Esophagus squamous epithelium (tissue), 5 donors: ENCODE measurements at places on chromosomes 1 and 21.

DNA sequence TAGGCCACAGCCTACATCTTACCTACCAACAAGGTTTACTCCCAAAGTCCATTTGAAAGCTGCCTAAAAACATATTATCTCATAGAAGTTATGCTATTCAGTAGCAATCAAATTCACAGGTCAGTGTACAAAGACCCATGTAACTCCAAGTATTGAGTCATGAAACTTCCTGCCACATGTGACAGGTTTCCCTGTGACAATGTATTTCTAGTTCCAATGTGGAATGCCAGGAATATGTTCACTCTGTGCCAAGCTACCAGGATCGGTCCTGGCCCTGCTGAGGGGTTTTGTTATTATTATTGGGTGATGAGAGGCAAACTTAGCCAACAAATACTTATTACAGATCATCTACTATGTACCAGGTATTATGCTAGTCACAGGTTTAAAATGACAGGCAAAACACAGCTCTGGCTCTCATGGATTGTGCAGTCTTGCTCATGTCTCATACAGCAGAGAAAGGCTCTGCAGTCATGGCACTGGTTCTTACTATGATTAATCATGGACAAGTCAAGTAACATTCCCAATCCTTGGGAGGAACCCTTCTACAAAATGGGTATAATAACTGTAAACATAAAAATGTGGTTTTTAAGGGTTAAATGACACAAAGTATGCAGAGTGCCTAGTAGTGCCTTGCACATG lies 22.5 kb downstream of the DPH5 start:
- no peak for DNase-seq

DNA sequence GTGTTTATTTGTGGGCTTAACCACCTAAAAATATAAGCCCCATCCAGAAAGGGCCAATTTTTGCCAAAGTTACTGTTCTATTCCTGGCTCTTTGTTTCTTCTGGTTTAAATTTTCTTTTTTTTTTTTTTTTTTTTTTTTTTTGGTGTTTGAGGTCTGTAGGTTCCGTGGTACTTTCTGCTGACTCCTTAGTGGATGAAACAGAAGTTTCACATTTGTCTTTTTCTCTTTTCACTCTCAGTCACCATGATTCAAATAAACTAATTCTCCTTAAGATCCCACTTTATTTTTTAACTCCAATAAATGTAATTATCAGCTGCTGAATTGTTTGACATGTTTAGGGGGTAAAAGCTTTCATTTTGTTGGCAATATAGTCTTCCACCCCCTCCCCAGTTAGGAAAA lies 322.3 kb downstream of the CHRM3 start:
- no peak for DNase-seq

DNA sequence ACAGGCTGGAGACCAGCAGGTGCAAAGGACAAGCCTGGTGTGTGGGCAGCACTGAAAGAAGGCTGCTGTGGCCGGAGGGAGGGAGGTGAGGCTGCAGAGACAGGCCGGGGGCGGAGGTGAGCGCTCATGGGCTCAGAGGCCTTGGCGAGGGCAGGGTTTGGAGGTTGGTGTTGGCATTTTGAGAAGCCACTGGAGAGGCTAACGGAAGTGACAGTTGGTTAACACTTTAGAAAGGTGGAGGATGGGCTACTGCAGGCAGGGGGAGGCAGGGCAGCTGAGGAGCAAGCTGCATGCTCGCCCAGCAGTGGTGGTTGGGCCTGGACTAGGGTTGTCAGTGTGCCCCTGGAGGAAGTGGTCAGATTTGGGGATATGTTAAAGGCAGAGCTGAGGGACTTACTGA lies 37.5 kb downstream of the QSOX1 start:
- no peak for DNase-seq

DNA sequence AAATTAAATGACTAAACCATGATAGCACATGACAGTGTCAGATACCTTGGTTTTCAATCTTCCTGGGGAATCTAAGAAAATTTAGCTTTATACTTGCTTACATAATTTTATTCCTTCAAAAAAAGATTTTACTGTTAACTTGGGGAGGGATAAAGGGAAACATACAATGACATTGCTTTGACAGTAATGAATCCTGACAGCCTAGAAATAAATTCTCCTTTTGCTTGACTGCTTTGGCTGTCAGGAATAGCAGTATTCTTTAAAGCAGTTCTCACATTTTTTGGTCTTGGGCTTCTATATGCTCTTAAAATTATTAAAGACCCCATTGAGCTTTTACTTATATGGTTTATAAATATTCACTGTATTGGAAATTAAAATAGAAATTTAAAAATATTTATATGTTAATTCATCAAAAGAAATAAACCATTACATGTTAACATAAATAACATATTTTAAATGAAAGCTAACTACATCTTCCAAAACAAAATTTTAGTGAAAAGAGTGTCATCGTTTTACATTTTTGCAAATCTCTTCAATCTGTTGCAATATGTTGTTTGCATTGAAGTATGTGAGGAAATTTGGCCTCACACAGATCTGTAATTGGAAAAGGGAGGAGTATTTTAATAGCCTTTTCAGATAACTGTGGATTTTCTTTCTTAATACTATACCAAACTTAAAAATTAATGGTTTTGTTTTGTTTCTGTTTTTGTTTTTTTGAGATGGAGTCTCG lies 16.1 kb downstream of the EPHX4 start:
- DNase-seq, result no peak

DNA sequence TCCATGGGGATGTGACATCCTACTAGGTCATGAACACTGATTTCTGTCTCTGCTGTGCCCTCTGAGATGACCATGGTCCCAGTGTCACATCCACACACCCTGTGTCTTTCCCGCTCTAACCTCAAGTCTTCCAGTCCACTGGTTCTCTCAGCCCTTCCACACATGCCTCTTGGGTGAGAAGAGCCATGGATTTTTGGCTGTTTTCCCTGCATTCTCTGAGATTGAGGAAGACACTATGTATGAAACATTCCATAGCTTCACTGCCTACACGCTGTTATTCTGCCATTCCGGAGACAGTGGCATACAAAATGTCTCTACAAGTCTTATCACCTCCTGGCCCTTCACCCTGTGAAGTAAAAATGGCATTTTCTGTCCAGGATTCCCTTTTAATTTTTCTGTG lies 247.3 kb downstream of the BACH1 start:
- no peak for DNase-seq

DNA sequence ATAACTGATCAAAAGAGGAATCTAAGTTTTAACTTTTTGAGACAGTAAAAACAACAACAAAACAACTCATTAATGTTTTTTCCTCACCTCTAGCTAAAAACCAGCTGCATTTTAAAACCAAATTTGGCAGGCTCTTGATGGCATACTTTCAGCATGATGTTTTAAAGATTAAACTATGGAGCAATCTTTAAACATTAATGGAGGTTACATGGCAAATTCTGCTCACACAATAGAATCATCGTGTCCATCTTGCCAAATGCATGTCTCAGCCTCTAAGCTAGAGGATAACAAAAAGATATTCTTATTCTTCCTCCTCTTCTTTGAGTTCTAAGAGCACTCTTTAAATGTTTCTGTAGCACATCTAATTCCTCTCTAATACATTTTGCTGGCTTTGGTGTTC lies 579.8 kb upstream of the PKN2 start:
- no peak for DNase-seq

- DNase-seq, result no peak
These were observed 108.0 kb downstream of the HMGB4 start for GRCh38 chr1:33971913-33972312.

GRCh38 chr1:228735871-228736586 lies 750 bp downstream of the RHOU start:
- DNase-seq, result no peak

DNA sequence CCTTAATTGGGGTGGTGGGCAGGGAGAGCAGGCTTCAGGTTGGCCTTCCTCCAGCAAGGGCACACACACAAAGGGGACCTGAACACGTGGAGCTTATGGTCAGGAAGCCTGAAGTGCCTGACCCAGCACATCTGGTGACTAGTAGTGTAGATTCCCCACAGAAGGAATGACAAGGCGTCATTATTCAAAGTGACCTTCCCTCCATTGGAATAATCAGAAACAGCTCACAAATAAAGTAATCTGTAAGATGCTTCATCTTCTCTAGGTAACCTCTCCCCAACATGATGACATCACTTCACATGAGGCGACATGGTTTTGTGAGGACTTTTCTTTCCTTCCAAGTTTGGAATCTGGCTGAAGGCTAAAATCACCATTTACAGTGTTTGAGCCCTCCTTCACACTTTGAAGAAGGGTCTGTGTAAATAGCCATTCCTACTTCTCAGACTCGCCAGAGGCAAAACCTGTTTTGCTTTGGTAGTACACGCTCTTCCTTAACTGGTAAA lies 32.8 kb upstream of the ERG start:
- no peak for DNase-seq

- DNase-seq, result no peak
These were observed 3.2 kb downstream of the EDARADD start for GRCh38 chr1:236397173-236397759.

DNA sequence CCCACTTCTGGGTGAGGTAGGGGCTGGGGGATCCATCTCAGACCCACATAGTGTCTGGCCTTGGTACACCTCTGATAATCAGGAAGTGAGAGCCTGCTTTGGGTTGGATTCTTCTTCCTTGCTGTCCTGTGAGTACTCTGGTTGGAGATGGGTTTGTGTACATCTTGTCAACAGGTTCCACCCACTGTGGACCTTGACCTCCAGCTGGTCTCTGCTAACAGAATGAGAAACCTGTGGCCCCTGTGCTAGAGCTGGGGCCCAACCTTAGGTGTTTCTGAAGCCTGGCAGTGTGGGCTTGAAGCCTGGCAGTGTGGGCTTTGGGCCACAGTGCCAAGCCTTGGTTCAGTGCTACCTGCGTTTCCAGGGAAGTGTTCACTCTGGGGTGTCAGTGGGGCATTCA lies 2.6 kb downstream of the ZBTB48 start:
- DNase-seq, result no peak

DNA sequence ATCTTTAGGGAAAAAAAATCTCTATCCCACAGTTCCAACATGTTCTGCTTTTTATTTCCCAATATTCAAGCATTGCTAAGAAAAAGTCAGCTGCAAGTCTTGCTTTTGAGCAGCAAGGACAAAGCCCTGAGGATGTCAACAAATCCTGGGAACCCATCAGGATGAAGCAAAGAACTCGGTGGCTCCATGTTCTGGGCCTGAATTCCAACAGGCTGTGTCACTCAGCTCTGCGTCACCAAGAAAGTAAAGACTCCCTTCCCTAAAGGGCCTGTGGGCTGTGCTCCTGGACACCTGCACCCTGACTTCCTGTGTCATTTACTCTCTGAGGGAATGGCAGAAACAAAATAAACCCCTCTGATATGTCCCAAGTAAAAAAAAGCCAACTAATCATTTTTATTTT lies 95.5 kb downstream of the TIAM1 start:
- no peak for DNase-seq

GRCh38 chr1:227907439-227908015 lies 40.2 kb downstream of the WNT9A start:
- DNase-seq, result no peak

- no peak for DNase-seq
These were observed 1.5 kb downstream of the VAMP4 start for GRCh38 chr1:171740356-171740863.

- no peak for DNase-seq
These were observed 18.8 kb upstream of the ARHGEF10L start for GRCh38 chr1:17520473-17521319.

DNA sequence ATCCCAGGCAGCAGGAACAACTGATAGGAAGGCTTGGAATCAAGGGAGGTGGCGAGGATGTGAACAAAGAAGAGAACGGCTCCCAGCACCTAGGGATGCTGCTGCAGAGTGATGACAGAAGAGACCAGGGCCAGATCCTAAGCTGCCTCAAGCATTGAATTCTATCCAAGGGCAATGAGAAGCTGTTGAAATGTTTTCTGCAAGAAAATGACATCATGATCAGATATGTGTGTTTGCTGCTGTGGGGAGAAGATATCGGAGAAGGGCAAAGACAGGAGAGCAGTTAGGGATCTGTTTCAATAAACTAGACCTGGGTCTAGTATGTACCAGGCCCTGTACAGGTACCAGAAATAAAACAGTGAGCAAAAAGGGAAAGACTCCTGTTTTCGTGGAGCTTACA lies 194.7 kb upstream of the RAB4A start:
- DNase-seq, result no peak

DNA sequence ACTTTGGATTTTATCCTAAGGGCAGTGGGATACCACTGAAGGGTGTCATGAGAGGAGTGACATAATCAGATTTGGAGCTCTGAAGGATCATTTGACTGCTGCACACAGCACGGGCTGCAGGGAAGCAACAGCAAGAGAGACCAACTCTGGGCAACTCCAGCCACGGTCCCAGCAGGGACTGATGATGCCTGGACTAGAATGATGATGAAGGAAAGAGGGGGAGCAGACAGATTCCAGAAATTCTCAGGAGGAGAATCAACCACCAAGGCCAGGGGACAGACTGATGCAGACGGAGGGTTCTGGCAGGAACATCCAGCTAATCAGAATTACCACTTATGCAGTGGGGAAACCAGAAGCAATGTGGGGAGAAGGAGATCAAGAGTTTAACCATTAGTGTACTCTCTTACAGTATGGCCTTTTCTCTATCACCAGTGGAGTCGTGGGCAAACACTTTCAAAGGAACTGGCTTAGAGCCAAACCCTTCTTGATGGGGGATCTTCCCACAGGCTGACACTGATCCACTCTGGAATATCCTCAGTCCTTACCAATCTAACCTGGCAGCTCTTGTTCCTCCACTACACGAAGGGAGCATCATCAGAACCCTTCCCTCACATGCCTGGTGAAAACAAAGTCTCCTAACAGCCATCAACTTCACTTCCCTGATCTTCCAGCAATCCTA lies 3.3 kb downstream of the URB1 start:
- no peak for DNase-seq

- no peak for DNase-seq
These were observed 42.4 kb upstream of the GADD45A start for GRCh38 chr1:67642629-67643028.

- no peak for DNase-seq
These were observed 14.0 kb downstream of the SFPQ start for GRCh38 chr1:35178874-35179380.

DNA sequence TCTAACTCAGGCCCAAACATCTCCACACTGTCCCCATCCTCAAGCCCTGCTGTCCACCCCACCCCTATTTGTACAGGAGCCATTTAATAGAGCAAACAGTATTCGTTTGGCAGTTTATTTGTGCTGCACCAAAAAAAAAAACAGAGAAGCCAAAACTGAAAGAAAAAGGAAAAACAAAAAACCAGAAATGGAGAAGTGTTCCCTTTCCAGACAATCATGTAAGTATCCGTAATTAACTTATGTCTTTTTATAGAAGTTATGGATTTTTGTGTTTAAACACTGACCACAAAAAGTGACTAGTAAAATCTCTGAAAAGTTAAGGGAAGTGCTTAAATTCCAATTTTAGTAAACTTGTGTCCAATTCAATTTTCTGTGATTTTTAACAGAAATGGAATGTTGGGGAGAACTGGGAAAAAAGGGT lies 40.4 kb upstream of the ZBTB18 start:
- DNase-seq, result no peak

GRCh38 chr1:95230768-95231191 lies 3.2 kb upstream of the RWDD3 start:
- no peak for DNase-seq

GRCh38 chr1:161091796-161092507 lies 2.6 kb upstream of the NECTIN4 start:
- no peak for DNase-seq
